ENCODE measurements at places on chromosomes 3 and 15.
A peak's percentile ranks its signal among the peaks of the same experiment; 100 is the strongest.

GRCh38 chr3:73716418-73716817, 91.7 kb upstream of the PDZRN3 start:
- no peak for DNase-seq

DNA sequence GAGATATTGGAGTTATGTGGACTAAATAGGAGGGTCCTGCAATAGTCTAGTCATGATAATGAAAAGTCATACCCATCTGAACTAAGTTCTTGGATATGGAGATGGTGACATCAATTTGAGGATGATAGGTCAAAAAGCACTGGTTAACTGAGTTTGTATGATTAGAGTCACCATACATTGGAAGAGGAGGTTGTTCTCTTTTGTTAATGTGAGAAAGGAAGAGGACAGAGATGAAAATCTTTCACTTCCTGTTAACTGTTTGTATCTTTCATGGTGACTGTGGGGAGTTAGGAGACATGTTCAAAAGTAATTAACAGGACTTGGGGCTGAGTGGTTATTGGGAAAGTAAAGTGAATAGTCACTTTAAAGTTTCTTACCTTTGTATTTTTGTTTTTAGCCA, 11.1 kb downstream of the TMEM62 start:
- no peak for DNase-seq

DNA sequence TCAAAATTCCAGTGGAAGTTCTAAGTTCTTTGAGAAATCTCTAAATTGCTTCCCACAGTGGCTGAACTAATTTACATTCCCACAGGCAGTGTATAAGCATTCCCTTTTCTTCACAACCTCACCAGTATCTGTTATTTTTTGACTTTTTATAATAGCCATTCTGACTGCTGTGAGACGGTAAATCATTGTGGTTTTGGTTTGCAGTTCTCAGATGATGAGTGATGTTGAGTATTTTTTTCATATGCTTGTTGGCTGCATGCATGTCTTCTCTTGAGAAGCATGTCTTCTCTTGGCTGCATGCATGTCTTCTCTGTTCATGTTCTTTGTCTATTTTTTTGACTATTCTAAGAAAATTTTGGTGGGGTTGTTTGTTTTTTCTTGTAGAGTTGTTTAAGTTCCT, 499.6 kb upstream of the CCDC54 start:
- DNase-seq = no peak

DNA sequence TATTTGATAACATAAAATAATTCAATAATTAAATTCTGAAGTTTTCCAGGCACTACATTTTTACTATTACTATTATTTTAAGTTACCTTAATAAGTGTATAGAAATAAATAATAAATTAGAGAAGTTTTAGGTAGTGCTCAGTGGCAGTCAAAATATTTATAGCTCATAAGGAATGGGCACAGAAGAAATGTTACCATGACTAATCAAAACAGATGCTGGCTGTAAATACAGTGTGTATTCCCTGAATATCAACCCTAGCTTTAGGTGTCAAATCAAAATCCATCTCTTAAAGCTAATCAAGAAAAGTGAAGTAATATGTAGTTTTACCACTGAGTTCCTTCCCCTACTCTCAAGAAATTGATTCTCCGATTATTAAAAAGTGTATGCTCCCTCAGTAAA, 35.5 kb downstream of the ZBTB20 start:
- DNase-seq = no peak

- DNase-seq = peak; percentile 28
These were observed 286.7 kb upstream of the TGFBR2 start for GRCh38 chr3:30319713-30320112.

DNA sequence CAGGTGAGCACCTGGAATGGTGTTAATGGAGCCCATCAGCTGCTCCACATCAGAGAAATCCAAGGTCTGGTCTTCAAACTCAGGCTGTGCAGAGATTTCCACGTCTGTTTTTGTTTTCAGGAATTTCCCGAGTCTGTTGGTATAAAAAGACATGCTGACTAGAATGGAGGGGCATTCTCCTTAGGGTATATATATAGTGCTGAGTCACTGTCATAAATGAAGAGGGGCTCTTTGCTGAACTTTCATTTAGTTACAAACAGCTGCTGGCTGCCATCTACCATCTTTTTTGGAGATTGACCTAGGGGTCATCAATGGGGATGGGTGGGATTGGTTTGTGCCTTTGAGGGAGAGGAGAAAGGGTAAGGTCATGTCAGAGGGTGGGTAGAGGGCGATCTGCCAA, 27.1 kb downstream of the FSD2 start:
- no peak for DNase-seq

GRCh38 chr15:90058308-90058707, 44.0 kb downstream of the IDH2 start:
- DNase-seq = no peak

GRCh38 chr15:95604634-95605036, 725.9 kb upstream of the NR2F2 start:
- no peak for DNase-seq

DNA sequence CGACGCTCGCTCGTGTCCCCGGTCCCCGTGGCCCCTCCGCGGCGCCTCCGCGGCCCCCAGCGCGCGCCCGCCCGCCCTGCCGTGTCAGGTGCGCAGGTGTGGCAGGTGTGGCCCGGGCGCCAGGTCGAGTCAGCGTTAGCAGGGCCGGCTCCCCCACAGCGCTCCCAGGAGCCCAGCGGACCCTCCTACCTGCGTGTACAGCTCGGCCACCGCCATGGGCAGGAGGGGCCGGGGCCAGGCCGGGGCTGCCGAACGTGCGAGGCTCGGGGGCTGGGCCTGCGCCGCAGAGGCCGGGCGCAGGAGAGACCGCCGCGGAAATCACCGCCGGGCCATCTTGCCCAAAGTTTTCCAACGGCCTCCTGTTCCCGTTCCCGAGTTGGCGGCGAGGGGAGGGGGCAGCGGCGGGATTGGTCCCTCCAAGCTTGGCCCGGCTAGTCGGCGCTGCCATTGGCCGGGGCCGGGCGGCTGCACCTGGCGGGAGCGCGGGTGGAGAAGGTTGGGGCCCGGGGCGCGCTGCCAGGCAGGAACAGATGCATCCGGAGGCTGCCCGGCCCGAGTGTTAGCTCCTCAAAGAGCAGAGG, at the start of gene MYO5C:
TSS of gene MYO5C (minus strand) at position 384 of the 581 bp plus-strand sequence. CDS start at position 216, 168 bp downstream.
- peak; percentile 82 for DNase-seq

DNA sequence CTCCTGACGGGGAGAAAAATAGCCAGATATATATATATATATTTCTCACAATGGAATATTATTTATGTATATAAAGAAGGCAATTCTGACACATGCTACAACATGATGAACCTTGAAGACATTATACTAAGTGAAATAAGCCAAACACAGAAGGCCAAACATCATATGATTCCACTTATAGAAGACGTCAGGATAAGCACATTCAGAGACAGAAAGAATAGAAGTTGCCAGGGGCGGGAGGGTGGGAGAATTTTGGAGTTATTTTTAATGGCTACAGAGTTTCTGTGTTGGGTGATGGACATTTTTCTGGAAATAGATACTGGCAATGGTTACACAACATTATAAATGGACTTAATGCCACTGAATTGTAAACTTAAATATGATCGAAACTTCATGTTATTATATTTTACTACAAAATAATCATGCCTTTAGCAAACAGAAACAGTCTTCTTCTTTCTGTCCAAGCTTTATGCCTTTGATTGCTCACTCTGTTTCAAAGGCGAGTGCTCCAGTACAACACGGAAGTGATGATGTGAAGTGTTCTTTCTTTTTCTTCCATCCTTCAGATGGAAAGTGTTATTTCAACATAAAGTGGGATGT, 514.0 kb downstream of the OCA2 start:
- no peak for DNase-seq

DNA sequence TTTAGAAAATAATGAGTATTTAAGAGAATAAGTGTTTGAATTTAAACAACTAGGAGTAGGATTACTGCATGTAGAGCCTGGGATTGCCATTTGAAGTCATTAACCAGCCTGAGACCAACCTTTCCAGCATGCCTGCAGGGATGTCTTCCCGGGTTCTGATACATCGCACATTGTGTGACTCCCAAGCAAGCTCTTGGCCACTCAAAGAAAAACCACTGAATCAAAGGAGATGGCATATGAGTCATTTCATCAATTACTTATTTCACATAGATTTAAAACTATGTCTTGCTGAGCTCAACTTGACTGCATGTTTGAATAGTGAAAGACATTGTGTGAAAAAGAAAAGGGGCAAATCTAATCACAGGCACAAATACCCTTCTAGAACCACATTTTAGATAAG, 15.0 kb upstream of the THBS1 start:
- no peak for DNase-seq

- no peak for DNase-seq
These were observed 1205.5 kb downstream of the ROBO1 start for GRCh38 chr3:78562328-78562727.

GRCh38 chr15:77748078-77749064, 115.7 kb upstream of the LINGO1 start:
- no peak for DNase-seq

DNA sequence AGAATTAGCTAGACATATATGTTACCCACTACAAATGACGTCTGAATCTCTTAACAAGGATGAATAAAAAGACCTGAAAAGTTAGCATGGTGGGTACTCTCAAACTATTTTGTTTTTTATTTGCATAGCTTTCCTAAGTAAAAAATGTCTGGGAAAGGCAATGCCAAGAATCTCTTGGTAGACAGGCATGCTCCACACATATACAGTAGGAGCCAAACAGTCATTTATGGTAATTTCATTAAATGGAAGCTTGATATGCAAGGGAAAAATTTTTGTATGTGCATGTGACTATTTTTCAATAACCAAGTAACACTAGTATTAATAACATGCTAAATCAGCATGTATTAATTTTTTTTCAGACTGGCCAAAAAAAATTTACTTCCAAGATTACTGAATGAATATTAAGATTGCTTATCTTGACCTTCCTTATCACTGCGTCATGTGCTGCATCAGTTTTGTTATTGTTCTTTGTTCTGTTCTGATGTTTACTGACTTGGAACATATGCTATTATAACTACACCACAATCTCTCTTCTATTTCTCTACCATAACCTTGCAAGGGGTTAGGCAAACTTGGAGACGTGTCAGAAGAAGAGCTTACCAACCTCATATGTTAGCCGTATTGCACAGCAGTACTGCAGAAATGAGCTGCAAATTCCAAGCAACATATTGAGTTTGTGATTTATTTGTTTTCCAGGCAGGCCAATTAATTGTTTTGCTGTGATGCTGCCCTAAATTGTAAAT, 255.3 kb downstream of the RBMS3 start:
- no peak for DNase-seq

DNA sequence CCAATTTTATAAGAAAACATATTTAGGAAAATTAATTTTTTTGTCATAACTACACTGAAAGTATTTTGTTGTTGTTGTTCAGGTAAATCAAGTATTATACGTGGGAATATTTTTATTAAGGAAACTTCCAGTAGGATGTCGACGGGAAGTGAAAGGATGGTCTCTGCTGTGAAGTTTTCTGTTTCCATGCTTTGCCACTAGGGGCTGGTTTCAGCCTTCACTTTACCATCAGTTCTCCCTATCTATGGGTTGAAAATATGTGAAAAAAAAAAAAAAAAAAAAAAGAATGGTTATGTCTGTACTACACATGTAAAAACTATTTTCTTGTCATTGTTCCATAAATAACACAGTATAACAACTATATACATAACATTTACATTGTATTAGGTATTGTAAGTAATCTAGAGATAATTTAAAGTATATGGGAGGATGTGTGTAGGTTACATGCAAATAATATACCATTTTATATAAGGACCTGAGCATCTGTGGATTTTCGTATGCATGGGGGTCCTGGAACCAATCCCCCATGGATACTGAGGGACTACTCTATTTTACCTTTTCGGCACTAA, 136.7 kb downstream of the SMAD6 start:
- peak; percentile 87 for DNase-seq

DNA sequence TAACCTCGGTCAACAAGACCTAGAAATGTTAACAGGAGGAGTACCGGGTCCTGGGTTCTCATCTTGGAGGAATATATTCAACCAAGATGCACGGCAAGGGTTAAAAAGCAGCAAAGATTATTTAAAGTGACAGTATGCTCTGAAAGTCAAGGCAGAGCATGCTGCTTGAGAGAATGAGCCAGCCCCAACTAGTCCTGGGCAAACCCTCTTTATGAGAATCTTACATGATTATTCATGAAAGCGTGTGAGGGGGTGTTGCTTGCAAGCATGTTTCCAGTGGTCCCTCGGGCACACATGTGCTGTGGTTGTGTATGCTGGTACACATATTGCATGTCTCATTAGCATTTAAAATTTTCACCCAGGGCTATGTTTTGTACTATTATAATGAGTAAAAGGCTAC, 1445.6 kb downstream of the SI start:
- no peak for DNase-seq

- DNase-seq = no peak
These were observed 53.5 kb upstream of the LRRN1 start for GRCh38 chr3:3745693-3746092.

DNA sequence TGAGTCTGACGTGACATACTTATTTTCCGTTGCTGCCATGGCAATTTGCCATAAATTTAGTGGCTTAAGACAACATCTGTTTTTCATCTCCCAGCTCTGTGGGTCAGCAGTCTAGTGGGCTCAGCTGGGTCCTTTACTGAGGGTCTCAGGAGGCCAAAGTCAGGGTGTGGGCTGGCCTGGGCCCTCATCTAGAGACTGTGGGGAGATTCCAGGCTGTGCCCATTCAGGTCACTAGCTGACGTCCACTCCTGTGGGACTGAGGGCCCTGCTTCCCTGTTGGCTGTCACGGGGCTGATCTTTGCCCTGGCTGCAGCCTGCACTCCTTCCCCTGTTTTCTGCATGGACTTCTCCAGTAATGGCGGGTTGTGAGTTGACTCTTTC, 19.1 kb downstream of the FGD5 start:
- no peak for DNase-seq

- no peak for DNase-seq
These were observed 27.1 kb upstream of the GABRG3 start for GRCh38 chr15:26943866-26944265.

GRCh38 chr15:33344111-33344510, 33.3 kb downstream of the RYR3 start:
- DNase-seq = no peak

DNA sequence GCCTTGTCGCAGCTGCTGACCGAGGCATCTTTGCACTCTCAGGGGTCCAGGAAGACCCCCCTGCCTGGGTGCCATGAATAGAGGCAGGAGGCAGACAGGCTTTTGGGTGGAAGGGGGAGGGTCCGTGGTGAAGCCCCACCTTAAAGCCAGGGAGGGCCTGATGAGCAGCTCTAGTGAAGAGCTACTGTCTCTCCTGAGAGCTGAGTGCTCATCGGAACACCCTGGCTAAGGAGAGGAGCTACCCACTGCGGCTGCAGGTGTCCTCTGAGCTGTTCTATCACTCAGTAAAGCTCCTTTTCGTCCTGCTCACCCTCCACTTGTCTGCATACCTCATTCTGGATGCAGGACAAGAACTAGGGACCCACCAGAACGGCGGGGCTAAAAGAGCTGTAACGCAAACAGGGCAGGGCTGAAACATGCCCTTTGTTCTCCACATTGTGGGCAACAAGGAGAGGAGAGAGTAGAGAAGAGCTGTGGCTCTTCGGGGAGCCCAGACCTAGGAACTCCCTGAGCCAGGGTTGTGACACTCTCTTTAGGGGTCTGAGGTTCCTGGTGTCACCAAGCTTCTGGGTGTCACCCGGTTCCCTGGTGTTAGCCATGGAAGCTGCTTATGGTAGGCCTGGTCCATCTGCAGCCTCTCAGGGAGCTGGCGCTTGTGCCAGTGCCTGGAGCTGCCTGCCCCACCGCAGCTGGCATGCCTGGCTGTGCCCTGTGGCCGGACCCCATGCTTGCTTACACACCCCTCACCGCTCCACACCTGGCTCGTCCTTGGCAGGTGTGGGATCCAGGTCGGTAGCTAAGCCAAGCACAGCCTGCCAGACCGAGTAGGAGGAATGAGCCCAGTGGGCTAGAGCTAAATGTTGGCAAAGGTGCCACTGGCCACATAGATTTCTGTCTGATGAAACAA, 26.2 kb upstream of the TFG start:
- DNase-seq = no peak

GRCh38 chr3:132255041-132255745, 62.0 kb upstream of the ACP3 start:
- DNase-seq = no peak

Measured in HuH-7 (cell line).